Activated naive CD4-positive, alpha-beta T cell treated with anti-CD3 and anti-CD28 coated beads for 36 hours (primary cell): ENCODE measurements at places on chromosomes 7 and 10. TPM values are rescaled to one million over a fixed set of nuclear protein-coding genes. Genes with fewer than 3 reads are reported as not detected.

DNA sequence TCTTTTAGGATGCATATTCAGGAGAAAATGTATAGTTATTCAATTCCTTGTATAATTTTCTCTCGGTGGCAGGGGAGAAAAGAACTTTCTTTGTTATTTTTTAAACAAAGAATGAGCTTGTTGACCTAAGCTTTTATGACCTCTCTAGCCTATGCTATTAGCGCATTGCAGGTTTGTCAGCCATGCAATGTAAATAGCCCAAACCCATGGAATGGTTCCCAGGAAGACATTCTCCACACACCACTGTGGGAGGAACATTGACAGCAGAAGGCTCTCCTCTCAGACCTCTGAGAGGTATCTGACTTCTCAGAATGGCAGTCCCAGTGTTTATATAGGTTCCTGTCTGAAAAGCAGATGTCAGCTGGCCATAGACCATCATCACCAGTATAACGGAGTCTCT, 19.6 kb upstream of the AGBL3 start:
- DNase-seq: no peak

DNA sequence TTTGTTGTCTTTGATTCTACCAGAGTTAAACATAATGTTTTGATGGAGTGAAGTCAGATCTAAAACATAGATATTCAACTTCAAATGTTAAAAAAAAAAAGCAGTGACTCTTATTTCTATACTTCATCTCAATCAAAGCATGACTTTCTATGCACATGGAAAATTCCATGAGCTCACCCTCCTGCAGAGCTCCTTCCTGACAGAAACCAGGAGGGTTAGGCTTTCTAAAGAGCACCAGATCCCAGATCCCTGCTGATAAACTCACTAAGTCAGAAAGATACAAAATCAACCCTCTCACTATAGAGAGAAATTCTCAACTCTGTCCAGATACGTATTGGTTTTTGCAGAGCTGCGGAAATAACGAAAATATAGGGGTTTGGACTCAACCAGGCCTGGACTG, 122.6 kb downstream of the FAM107B start:
- DNase-seq: no peak

Gene GALNT17
- not detected for total RNA-seq

Gene FGFR2
- not detected for total RNA-seq

Gene CPN1
- not detected for total RNA-seq

Gene PHYHIPL
- not detected for total RNA-seq

Gene IL6
- 3.8 TPM for total RNA-seq

- DNase-seq: no peak
These were observed 58.7 kb downstream of the CYP51A1 start for GRCh38 chr7:92075455-92076158.

Gene PAPOLB
- not detected for total RNA-seq

- DNase-seq: no peak
These were observed 4.7 kb upstream of the PYROXD2 start for GRCh38 chr10:98419469-98420261.

GRCh38 chr10:58665361-58665760, 152.7 kb downstream of the BICC1 start:
- no peak for DNase-seq

DNA sequence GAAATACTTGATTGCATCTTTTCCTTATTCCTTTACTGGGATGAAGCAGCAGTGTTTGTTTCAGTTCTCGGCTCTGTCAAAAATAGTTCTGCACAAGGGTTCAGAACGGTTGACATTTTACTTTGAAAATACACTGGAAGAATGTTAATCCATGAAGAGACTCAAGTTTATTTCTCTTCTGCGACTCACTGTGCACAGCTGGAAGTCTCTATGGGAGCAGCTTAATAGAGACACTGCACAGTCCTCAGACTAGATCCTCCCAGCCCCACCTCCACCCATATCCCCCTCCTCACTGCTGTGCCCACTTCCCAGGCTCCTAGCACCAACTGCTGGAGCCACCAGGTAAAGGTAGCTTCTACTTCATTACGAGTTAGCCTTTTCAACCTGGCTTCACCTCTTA, 517.8 kb downstream of the GRID1 start:
- DNase-seq: no peak

DNA sequence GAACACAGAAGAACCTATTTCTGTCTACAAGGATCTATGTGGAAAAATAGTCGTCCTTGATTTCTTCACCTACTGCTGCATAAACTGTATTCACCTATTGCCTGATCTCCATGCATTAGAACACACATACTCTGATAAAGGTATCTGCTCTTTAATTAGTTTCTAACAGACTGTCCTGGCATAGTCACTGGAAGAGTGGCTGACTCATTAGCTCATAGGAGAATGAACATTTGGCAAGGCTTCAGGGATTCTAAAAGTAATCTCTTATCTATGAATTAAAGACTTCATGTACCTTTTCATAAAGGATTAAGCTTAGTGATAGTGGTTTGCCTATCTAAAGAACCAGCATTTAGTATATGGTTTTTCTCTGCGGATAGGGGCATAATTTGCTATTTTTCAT, 4.1 kb downstream of the NHLRC2 start:
- no peak for DNase-seq

DNA sequence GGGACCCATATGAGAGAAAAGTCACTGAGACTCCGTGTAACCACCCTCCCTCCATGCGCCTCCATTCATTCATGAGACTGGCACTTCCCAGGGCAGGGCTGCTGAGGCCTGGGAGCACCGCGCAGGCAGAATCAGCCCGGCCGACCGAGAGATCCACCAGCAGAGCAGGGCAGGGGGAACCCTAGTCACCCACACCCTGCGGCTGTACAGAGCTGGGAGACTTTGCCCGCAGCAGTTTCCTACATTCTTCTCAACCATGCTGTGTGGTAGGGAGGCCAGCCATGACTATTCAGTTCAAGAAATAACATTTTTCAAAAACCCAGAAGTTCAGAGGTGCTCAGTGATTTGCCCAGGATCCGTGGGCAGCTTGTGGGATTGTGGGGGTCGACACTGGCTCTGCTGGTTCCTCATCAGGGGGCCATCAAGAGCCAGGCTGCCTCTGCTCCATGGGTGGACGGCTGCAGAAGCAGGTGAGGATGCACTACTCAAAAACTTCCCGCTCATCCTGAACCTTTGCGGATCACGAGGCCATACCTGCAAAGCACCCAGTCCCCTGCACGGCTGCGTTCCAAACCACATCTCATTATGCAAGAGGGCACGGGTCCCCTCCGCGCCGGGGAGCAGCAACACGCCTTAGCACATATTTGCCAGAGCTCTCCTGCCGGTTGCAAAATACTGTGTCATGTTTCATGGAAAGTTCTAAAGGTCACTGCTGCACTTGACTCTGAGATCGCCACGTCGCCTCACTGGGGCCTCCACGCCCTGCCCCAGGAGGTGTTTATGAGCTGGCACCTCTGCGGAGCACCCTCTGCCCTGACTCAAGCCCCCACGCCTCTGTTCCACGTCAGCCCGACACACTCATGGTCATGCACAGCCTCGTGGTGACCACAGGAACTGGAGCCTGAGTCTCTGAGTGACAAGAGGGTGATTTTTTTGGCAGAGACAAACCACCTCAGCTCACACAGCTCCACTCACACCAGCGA, 132.0 kb downstream of the PRKAG2 start:
- no peak for DNase-seq

DNA sequence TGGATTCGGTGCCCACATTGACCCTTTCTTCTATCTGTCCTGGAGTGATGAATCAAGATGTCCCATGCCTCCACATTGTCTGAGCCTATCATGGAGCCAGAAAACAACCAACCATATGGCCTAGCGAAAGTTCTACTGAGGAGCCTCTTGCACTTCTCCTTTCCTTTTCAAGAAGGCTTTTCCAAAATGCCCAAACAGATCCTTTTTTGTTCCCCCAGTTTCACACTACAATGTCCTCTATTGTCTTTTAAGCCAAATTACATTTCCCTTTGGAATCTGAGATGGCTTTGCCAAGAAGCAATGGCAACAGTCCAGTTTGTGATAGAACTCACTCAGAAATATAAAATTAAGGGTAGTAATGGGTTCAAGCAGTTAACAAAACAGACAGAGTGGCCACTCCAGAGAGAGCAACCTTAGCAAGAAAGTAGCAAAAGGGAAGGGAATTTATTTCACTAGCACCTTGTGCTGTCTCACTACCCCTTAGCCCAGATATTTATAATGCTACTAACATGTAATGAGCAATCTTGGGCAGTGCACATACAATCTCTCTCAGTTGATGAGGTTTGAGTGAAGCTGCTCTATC, 194.6 kb upstream of the PDE1C start:
- DNase-seq: no peak

DNA sequence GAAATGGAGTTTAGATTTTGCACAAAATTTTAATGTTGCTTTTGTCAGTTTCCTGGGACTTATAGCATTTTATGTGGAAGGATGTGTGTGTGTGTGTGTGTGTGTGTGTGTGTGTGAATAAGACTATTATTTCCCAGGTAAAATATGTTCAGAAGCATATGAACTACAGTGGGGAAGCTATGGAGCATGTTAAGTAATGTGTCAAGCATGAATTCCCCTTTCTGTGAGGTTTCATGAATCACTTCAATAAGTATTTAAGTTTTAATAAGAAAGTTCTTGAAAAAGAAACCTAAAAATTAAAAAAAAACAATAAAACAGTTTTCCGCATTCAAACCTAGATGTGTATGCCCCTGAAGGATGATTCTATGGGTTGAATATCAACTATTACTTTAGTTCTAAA, 693 bp downstream of the CREB5 start:
- DNase-seq: no peak

- no peak for DNase-seq
These were observed 70.2 kb downstream of the GRB10 start for GRCh38 chr7:50712252-50713122.

GRCh38 chr10:127300868-127301321, 104.5 kb upstream of the INSYN2A start:
- DNase-seq: no peak

- DNase-seq: no peak
These were observed 228.1 kb downstream of the WDR11 start for GRCh38 chr10:121079226-121079625.

DNA sequence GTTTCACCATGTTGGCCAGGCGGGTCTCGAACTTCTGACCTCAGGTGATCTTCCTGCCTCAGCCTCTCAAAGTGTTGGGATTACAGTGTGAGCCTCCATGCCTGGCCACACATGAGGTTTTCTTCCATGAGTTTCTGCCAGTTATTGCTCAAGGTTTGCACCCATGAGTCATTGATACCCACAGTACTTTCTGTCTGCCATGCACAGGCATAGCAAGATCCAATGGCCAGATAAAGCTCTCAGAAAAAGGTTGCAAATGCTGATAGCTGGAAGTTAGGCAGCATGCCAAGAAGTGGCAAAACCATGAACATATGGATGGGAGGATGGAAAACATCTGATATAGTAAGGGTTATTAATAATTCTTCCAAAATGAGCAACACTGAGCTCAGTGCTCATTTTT, 298.7 kb upstream of the NRG3 start:
- no peak for DNase-seq

GRCh38 chr7:149864751-149865150, 9.0 kb upstream of the ATP6V0E2 start:
- DNase-seq: no peak

DNA sequence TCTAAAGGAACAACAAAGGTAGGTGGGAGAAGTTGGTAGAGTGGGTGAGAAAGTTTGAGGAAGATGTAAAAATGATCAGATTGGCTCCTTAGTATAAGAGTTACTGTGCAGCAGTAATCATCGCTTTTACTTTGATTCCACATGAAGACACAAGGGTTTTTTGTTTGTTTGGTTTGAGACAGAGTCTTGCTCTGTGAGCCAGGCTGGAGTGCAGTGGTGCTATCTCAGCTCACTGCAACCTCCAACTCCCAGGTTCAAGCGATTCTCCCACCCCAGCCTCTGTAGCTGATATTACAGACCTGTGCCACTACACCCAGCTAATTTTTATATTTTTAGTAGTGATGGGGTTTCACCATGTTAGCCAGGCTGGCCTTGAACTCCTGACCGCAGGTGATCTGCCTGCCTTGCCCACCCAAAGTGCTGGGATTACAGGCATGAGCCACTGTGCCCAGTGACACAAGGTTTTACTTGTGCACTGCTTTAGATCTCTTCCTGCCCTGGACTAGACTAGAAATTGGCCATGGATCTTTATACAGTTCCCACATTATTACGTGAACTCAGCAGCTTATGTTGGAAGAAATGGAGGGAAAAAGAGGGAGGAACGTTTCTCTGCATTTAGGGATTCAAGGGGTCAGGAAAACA, 10.7 kb downstream of the LUC7L2 start:
- no peak for DNase-seq

GRCh38 chr10:73926152-73926764, 15.3 kb downstream of the PLAU start:
- no peak for DNase-seq

GRCh38 chr7:35521941-35522340, 173.0 kb downstream of the HERPUD2 start:
- no peak for DNase-seq

DNA sequence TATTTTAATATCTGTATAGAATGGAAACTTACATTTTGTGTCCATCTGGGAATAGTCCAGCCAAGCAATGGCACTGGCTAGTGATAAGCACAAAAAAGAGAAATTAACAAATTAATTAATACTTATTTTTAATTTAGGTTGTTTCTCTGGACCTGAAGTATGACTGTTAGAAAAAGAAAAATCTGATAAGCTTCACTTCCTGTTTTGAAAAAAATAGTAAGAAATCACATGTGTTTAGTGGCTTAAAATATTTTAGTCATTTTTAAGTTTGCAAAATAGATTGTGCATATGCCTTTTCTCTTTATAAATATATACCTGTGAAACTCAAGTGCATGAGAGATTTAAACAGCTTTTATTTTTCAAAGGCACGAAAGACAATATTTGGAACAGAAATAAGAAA, 50.1 kb upstream of the CREB5 start:
- DNase-seq: no peak

GRCh38 chr7:31872545-31873370, 185.7 kb downstream of the PPP1R17 start:
- DNase-seq: no peak

Gene PPP1R3A
- total RNA-seq: not detected

- no peak for DNase-seq
These were observed 403.3 kb upstream of the GHITM start for GRCh38 chr10:83736008-83736407.

DNA sequence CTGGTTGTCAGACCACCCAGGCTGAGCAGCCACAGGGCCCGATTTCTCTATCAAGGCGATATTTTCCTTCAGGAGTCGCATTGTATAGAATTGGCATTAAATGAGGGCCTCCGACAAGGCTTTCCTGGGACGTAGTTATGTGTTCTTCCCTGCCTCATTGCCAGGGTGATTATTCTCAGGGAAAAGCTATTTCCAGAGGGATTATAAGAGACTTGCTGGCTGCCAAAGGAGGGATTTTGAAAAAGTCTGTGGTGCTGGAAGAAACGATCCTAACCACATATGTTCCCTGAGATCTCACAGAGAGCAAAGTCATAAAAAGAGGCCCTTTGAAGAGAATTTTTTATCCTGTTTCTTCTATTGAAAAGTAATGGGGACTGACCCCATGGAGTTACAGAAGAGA, 27.7 kb upstream of the SDHAF3 start:
- DNase-seq: no peak
